Chondrocyte (in vitro differentiated cells): ENCODE measurements at places on chromosomes 5 and 9. TPM values are rescaled to one million over a fixed set of nuclear protein-coding genes. Genes with fewer than 3 reads are reported as not detected.
A peak's percentile ranks its signal among the peaks of the same experiment; 100 is the strongest.

Gene PCDHA9
- 1.2 to 2.0 TPM (median 1.3 TPM) in 3 replicates for total RNA-seq

Gene PCDHA6
- total RNA-seq = 20.5 to 23.5 TPM (median 20.6 TPM) in 3 replicates

Gene PCDHGC5
- 1.7 to 3.6 TPM (median 2.0 TPM) in 3 replicates for total RNA-seq

- peak overlapping the region; percentile 81 for H3K27ac ChIP-seq
- H3K36me3 ChIP-seq = peaks cover 2% of the 10 kb centered on the region
- DNase-seq = no peak
- H3K4me3 ChIP-seq = peak overlapping the region; percentile 98
Observed at GRCh38 chr5:55993013-55993412, 1.8 kb downstream of the IL6ST start.

DNA sequence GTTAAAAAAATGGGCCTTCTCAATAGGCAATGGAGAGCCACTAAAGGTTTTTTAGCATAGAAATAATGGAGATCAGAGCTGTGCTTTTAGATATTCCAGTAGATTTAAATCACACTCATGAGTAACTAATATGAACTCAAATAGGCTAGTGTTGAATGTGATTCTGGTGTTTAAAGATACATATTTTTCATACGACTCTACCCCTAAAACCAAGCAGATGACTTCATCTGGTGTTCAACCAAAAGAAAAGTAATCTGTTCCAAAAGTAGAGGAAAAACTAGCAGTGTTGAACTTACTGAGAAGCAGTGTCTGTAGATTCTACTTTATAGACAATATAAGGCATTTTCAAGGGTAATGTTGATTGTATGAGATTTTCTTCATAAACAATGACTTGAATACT is 138.1 kb downstream of the TSSK1B start:
- no peaks in the 10 kb centered on the region for H3K27me3 ChIP-seq
- H3K36me3 ChIP-seq = no peaks in the 10 kb centered on the region
- no peak overlapping the region for H3K27ac ChIP-seq
- no peak for DNase-seq
- H3K4me3 ChIP-seq = no peak overlapping the region
- H3K4me1 ChIP-seq = peaks cover 32% of the 10 kb centered on the region

DNA sequence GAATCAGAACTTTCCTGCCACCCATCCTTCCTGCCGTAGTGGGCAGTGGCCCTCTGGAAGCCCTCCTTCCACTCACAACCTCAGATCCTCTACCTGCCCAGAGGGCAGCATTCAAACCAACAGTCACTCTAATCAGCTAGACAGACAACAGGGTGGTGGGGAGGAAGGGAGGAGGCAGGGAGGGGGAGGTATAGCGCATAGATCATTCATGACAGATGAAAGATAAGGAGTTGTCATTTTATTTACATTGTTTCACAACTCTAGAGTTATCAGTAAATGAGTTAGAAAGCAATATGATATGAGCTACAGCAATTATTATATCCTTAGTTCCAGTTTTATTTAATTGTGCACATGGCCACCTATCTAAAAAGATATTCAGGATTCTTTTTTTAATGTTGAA is 852 bp downstream of the IL9 start:
- no peak overlapping the region for H3K4me3 ChIP-seq
- peaks cover 7% of the 10 kb centered on the region for H3K4me1 ChIP-seq
- no peak overlapping the region for H3K27ac ChIP-seq
- no peak for DNase-seq
